Pancreas (tissue), 10 donors: ENCODE measurements at places on chromosomes 7 and 10.

DNA sequence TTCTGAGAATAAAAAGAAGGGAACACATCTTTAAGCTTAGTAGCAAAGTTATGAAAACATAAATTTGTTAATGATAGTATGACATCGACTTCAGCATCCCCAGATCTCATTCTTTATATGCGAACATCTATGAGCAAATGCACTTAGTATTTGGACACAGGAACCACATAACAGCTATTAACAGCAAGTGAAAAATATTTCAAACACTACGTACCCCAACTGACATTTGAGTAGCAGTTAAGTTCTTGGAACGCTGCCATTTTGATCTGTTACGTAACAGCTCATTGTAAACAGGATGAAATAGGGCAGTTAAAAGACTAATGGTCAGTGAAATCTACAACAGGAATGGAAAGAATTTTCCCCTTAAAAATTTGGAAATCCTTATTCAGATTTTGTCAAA lies 428.9 kb downstream of the TNS3 start:
- peak; percentile 41 for DNase-seq

DNA sequence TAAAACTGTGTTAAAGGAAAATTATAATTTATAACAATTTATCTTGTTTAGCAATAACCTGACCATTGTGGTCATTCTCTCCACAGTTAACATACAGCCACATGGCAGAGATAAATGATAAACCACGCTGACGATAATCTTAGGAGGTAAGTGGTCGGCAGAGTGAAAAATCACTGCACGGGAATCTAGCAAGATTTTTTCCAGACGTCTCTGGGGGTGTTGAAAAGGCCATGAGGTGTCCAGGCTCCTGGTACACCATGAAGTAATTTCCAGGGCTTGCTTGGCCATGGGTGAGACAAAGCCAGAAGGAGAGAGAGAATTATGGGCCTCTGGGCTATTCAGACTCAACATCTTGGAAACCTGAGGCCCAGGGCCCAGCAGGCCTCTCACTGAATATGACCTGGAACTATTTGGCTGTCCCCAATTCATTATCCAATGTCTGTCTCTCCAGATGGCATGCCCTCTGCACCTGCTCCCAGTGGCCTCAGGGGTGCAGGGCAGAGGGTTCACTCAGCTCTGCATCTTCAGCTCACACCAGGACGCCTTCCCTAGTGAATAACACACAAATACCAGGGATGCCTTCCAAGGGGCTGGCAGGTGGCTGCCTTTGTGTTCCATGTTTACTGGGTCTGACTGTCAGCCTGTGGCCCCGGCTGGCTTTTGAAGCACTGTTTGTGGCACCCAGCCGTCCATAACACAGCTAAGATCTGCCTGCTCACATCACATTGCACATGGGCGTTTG lies 590.4 kb upstream of the PFKP start:
- DNase-seq: no peak

GRCh38 chr7:17709127-17709526 lies 231.2 kb downstream of the SNX13 start:
- DNase-seq: no peak

- no peak for DNase-seq
Observed at GRCh38 chr7:23469150-23469960, 936 bp downstream of the IGF2BP3 start.

DNA sequence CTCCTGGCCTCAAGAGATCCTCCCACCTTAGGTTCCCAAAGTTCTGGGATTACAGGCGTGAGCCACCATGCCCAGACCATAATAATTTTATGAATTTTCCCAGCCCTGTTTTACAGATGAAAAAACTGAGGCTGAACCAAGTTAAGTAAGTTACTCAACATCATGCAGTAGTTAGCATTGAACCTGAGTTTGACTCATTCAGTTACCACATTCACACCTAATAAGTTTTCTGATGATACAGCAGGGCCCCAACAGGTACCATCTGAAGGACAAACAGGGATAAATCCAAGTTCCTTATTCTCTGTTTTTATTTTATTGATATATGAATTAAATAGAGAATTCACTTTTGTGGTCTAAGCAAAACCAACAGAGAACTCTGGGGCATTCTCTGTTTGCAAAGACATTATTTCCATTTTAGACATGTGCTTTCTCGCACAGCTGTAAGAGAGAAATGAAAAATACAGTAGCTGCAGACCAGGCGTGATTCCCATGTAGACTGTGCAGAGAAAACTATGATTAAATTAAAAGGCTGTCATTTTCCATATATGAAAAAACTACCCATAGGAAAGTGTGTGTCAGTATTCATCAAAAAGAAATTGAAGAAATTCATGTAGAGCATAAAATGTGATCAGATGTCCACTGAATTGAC lies 26.6 kb downstream of the APBB1IP start:
- DNase-seq: no peak

DNA sequence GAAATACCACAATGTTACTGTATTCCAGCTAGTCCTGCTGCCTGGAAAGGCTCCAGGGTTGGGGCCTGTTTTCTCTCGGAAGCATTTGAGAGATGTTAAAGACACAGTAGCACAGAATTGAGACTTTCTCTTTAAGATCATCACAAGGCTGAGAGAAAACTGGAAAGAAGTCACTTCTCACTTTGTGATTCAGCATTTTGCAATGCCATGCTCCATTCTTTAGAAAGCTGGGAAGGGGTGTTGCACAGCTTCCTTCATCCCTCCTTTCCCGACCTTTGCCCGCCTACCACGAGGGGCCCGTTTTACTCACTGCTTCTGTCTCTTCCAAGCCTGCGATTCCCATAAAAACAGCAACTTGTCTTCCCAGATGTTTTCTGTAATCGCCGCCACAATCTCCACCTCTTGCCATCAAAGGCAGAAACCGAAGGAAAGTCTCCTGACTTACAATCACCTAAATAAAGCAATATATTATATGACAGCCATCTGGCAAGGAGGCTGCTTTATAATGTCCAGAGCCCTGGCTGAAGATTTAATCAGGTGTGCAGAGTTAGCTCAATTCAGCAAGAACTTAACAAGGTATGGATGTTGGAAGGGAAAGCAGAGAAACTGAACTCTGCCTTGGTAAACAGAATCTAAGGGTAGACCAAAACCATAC lies 18.9 kb downstream of the NOD1 start:
- DNase-seq: no peak

DNA sequence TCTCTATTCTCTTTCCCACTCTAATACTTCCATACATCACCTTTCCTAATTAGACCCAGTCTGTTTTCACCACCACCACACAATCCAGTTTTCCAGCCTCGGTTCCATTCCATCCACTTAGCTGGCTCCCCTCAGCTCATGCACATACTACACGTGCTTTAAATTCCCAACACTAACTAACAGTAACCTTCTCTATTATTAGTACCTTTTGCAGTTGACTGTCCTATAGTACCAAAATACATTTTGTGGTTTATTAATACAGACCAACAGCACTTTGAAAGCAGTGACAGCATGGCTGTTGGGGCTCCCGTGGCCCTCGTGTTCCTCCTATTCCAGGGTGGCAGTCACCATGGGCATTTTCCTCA lies 64.9 kb downstream of the LARP4B start:
- DNase-seq: no peak

DNA sequence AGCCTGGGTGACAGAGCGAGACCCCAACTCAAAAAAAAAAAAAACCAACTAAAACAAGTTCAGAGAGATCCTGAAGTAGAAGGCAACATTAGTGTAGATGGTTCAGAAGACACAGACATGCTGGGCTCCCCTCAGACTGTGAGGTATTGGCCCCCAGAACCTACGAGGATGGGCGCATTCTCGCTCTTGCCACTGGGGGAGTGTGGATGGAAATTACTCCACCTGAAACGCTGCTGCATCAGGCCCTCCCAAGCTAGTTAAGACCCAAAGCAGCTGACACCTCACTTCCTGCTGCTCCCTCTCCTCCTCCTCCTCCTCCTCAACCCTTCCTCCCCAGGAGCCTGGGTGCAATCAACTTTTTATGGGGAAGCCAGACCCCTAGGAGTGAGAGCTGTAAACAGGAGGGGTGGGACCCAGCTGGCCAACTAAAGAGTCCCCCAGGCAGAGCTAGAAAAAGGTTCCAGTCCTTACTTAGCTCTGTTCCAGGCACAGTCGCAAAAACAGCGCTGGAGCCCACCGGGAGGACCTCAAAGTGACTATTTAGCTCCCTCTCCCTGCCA lies 7.4 kb downstream of the SH3PXD2A start:
- DNase-seq: no peak

DNA sequence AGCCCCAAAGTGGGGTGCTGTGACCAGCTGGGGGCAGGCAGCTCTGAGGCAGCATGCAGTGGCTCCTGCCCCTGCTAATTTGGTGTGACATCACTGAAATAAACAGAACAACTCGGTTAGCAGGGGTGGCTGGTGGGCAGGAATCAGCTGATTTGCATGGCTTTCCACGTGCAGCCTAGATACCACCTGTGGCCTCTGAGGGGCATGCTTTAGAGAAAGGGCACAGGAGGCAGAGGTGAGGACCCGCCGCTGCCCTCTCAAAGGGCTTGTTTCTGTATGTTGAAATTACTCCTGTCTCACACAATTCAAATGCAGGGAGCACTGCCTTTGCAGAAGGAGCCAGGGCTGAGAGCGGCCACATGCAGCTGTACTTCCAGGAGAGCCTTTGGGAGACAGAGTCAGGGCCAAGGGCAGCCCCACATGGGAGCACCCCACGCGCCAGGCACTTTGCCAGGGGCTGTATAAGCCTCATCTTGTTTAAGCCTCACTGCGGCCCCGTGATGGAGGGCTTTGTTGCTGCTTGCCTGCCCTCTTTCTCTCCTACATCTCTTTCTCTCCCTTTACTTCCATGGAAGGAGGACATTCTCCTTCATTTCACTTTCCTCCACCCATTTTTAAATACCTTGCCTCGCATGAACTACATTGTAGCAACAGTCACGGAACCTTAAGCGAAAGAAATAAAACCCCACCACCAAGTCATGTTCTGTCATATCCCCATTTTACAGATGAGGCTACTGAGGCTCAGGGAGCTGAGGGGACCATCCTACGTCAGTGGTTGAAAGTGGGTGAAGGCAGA lies 137.7 kb downstream of the ZMIZ1 start:
- no peak for DNase-seq

DNA sequence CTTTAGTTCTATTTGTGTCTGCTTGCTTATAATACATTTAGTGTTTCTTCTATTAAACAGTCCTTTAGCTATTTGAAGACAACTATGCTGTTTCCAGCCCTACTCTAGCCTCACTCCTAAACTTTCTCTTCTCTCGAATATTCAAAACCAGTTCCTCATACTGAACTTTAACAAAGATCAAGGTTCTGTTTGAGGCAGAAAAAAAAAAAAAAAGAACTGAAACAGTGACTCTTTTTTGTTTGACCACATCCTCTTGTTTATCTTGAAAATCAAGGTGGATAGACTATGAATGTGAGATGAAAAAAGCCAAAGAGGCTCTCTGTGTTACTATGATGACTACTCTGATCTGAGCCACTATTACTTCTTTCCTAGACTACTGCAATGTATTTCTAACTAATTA lies 154.3 kb downstream of the ZNF365 start:
- no peak for DNase-seq

GRCh38 chr7:151625606-151626005 lies 105.9 kb upstream of the RHEB start:
- no peak for DNase-seq

DNA sequence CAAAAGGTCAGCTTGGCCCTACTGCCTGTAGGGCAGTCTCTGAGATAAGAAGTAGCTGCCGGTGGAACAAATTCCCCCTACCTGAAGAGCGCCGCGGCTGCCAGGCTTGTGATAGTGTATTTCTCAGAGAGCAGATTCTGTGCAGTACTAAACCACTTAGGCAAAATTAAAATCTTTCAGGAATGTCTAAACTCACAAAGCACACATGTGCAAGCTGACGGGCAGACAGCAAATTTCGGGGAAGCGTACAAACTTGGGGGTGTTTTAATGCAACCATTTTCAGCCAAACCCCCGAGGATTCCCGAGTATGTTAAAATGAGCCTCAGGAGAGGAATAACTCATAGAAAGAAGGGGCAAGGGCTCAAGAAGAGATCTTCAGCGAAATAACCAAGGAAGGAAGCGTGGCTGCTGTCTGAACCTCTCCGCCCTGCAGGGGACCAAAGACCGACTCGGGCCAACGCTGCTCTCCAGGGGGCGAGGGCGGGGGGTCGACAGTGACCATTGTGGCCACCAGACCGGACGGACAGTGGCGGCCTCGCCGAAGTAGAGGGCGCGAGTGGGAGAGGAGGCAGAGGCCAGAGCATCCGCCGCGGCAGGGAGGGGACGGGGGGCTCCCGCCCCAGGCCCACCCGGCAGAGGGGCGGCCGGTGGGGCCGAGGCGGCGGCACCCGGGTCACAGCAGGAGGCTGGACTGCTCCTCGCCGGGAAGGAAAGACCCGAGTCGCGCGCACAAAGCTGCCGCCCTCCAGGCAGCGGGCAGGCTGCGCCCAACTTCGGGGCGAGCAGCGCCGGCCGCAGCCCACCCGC lies 819 bp downstream of the HYCC1 start:
- peak; percentile 80 for DNase-seq

DNA sequence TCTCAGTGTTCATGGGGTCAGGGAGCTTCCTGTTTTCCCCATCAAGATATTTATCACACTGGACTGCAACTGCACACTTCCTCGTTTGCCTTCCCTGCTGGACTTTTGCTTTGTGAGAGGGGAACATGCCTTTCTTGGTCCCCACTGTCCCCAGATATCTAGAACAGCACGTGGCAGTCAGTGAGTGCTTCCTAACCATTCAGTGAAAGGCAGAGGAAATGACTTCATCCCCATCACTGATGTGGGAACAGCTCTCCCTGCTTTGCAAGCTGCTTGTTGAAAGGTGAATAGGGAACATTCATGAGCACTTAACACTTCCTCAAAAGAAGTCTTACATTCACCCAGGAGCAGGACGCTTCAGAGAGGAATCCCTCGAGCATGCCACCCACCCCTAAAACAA lies 135.4 kb downstream of the MYOF start:
- DNase-seq: no peak

- DNase-seq: no peak
Observed at GRCh38 chr7:107359520-107360316, 110.1 kb upstream of the GPR22 start.

DNA sequence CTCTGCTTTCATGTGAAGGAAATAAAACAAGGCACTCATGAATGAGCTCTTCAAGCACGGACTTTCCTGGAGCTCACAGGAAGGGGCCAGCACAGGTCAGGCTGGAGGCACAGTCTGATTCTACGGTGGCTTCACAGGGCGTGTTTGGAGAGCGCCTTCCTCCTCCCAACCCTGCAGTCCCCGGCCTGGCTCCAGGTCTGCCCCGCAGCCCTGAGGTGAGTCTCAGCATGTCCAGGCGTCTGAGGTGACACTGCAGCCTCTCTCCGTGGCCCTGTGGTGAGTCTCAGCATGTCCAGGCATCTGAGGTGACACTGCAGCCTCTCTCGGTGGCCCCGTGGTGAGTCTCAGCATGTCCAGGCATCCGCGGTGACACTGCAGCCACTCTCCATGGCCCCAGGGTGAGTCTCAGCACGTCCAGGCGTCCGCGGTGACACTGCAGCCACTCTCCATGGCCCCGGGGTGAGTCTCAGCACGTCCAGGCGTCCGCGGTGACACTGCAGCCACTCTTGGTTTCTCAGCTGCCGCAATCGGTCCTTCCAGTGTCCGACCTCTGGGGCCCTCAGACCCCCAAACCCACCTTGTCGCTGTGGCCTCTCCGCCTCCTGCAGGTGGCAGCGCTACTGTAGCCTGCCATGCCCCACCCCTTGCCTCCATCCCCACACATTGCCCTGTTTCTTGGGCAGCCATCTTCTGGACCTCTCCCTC lies 381.7 kb downstream of the DNAJB6 start:
- no peak for DNase-seq

GRCh38 chr7:98875501-98875900 lies 2.8 kb upstream of the TRRAP start:
- no peak for DNase-seq

- no peak for DNase-seq
Observed at GRCh38 chr7:66627151-66627681, 1.5 kb upstream of the KCTD7 start.
